T-helper 17 cell (primary cell): ENCODE measurements at places on chromosomes 7 and 10.

- no peak overlapping the region for H3K27ac ChIP-seq
- H3K27me3 ChIP-seq = no peaks in the 10 kb centered on the region
- no peak for DNase-seq
- H3K36me3 ChIP-seq = no peaks in the 10 kb centered on the region
Measured at GRCh38 chr10:3881622-3882021, 96.6 kb upstream of the KLF6 start.

GRCh38 chr7:5557920-5558401 lies 134.3 kb upstream of the TNRC18 start:
- no peaks in the 10 kb centered on the region for H3K36me3 ChIP-seq
- peaks cover 30% of the 10 kb centered on the region for H3K4me1 ChIP-seq
- peak overlapping the region; percentile 97 for H3K27ac ChIP-seq
- H3K27me3 ChIP-seq = peaks cover 4% of the 10 kb centered on the region

GRCh38 chr10:78771260-78771659 lies 297.5 kb upstream of the ZMIZ1 start:
- no peak overlapping the region for H3K4me3 ChIP-seq
- no peak overlapping the region for H3K27ac ChIP-seq
- DNase-seq = no peak
- H3K27me3 ChIP-seq = peaks cover 18% of the 10 kb centered on the region

DNA sequence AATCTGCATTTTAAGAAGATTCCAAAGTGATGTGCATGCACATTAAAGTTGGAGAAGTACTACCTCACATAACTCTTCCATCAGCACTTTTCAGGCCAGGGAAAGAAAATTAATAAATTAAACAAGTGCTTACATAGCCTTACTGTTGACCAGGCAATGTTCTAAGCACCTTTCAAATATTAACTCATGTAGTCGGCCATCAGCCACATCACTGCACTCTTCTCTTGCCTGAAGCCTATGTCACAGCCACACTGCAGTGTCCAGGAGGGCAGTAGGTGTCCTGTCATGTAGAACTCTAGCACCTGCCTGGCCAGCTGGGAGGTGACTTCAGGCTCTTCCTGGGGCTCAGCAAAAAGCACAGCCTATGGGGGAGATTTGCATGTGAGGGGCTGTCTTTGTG lies 71.5 kb downstream of the CDK1 start:
- H3K36me3 ChIP-seq = no peaks in the 10 kb centered on the region
- peaks cover 28% of the 10 kb centered on the region for H3K27me3 ChIP-seq
- no peak for DNase-seq
- no peaks in the 10 kb centered on the region for H3K4me1 ChIP-seq
- H3K27ac ChIP-seq = no peak overlapping the region

DNA sequence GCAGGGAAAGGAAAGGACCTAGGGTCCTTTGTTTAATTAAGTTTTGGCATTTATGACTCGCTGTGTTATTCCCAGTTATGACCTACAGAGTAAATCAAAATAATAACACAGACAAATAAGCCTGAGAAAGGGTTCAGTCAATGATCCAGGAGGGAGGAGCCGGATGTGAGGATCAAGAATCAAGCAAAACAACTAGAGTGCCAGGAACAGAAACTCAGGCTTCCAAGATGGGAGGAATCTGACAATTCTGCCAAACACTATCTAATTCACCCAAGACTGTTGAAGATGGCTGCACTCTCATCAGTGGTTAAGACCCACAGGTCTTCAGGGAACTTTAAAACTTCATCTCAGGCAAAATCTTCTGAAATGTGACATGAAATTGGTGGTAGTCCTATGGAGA lies 50.3 kb upstream of the PIP4K2A start:
- H3K27ac ChIP-seq = no peak overlapping the region
- peaks cover 8% of the 10 kb centered on the region for H3K27me3 ChIP-seq
- H3K4me1 ChIP-seq = no peaks in the 10 kb centered on the region
- H3K36me3 ChIP-seq = no peaks in the 10 kb centered on the region
- no peak overlapping the region for H3K4me3 ChIP-seq

- H3K4me3 ChIP-seq = no peak overlapping the region
- H3K27ac ChIP-seq = no peak overlapping the region
- H3K36me3 ChIP-seq = no peaks in the 10 kb centered on the region
- no peaks in the 10 kb centered on the region for H3K4me1 ChIP-seq
- DNase-seq = no peak
Measured at GRCh38 chr10:121460733-121461132, 137.5 kb downstream of the FGFR2 start.

GRCh38 chr7:138913783-138914182 lies 67.4 kb downstream of the KIAA1549 start:
- H3K27me3 ChIP-seq = peaks cover 66% of the 10 kb centered on the region
- H3K36me3 ChIP-seq = peaks cover 4% of the 10 kb centered on the region
- no peak overlapping the region for H3K4me3 ChIP-seq
- no peak for DNase-seq
- no peak overlapping the region for H3K27ac ChIP-seq

- H3K36me3 ChIP-seq = no peaks in the 10 kb centered on the region
- H3K4me3 ChIP-seq = no peak overlapping the region
Measured at GRCh38 chr7:123929107-123929506, 4.1 kb downstream of the SPAM1 start.

DNA sequence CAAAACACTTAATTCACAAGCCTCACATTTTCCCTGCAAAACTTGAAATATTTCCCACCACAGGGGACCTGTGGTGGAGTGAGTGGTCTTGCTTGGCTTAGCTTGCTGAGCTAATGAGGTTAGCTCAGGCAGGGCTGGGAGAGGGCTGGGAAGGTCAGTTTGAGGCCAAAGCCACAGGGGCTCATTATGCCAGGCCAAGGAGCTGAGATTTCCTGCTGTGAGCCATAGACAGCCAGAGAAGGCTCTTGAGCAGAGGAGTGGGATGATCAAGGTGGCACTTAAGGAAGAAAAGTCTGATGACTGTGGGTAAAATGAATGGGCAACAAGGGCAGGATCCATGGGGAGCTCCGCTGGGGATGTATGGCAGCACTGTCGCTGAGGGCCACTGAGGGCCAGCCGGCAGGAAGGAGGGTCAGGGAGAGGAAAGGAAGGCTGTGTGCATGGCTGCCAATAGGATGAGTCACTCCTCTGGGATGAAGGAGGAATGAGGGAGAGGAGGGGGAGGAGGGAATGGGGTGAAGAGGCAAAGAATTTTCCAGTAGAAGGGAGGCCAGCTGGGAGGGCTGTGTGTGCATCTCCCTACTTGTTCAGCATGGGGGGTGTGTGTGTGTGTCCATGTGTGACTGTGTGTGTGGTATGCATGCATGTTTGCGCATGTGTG lies 18.7 kb upstream of the ZNF488 start:
- H3K36me3 ChIP-seq = peaks cover 4% of the 10 kb centered on the region
- no peak overlapping the region for H3K27ac ChIP-seq
- peaks cover 56% of the 10 kb centered on the region for H3K27me3 ChIP-seq
- no peak for DNase-seq

DNA sequence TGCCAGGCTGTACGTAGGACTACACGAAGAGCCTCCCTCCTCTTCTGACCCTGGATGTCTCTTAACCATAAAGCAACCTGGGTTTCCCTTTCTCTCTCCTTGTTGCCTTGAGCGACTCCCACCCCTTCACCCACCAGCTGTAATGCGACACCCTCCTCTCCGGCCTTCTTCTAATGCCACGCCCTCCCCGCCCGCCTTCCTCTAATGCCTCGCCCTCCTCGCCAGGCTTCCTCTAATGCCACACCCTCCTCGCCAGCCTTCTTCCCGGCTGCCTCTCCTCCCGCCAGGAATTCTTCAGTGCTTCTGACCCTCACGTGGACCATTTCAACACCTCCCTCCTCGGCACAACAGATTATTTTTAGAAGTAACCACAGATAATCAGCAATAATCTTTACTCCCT lies 348.5 kb upstream of the SHH start:
- no peaks in the 10 kb centered on the region for H3K4me1 ChIP-seq
- H3K36me3 ChIP-seq = no peaks in the 10 kb centered on the region
- H3K27ac ChIP-seq = no peak overlapping the region
- no peak for DNase-seq

- H3K27me3 ChIP-seq = peaks cover 34% of the 10 kb centered on the region
- H3K4me1 ChIP-seq = peaks cover 15% of the 10 kb centered on the region
- no peak for DNase-seq
- H3K4me3 ChIP-seq = no peak overlapping the region
- no peak overlapping the region for H3K27ac ChIP-seq
Measured at GRCh38 chr7:140591180-140591902, 49.3 kb downstream of the DENND2A start.

DNA sequence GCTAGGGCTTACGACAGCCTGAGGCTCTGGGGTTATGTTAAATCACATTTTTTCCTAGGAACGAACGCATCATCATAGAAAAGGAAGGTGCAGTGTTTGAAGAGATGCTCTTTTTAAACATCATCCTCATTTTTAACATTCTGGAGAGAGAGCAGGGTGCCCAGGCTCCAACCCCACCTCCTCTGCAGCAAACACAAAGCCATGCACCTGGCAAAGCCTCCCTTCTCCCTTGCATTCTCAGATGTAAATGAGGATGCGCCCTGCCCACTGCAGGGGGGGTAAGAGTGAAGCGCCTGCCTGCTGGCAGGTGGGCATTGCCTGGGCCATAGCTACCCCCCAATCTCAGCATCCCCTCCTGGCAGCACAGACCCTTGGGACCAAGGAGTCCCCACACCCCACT lies 92.4 kb downstream of the PTPRN2 start:
- DNase-seq = no peak
- H3K27me3 ChIP-seq = peaks cover 9% of the 10 kb centered on the region
- peaks cover 6% of the 10 kb centered on the region for H3K4me1 ChIP-seq
- H3K27ac ChIP-seq = no peak overlapping the region

DNA sequence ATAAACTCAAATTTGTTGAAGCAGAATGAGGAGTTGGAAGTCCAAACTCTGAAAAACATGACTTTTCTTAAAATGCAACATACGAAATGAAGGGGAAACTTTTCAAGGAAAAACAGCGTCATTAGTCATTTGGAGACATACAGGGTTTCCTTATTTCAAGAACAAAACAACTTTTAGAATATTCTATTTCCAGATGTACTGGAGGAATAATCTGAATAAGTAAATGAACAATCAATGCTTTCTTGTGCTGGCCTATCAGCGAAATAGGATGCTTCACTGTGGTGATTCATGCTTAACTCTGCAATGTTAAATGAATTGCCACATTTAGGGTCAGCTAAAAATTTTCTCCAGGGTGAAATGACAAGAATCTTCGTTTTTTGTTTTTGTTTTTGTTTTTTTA lies 114.3 kb downstream of the SEMA3C start:
- H3K27ac ChIP-seq = no peak overlapping the region
- no peak for DNase-seq
- no peaks in the 10 kb centered on the region for H3K4me1 ChIP-seq
- H3K27me3 ChIP-seq = no peaks in the 10 kb centered on the region

DNA sequence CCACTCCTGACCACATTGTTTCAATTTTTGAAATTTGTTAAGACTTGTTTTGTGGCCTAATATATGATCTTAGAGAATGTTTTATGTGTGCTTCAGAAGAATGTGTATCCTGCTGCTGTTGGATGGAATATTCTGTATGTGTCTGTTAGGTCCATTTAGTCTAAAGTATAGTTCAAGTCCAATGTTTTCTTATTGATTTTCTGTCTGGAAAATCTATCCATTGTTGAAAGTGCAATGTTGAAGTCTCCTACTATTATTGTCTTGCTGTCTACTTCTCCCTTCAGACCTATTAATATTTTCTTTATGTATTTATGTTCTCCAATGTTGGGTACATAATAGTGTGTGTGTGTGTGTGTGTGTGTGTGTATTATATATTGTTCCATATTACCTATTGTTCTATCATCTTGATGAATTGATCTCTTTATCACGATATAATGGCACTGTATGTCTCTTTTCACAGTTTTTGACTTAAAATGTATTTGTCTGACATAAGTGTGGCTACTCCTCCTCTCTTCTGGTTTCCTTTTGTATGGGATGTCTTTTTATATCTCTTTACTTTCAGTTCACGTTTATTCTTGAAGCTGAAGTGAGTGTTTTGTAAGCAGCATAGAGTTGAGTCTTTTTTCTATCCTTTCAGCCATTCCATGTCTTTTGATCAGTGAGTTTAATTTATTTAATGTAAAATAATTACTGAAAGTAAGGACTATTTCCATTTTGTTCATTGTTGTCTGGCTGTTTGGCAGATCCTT lies 61.3 kb downstream of the AKR1D1 start:
- no peak overlapping the region for H3K4me3 ChIP-seq
- H3K4me1 ChIP-seq = no peaks in the 10 kb centered on the region
- peaks cover 20% of the 10 kb centered on the region for H3K27me3 ChIP-seq

- H3K4me3 ChIP-seq = no peak overlapping the region
- no peak for DNase-seq
- no peaks in the 10 kb centered on the region for H3K4me1 ChIP-seq
- peaks cover 2% of the 10 kb centered on the region for H3K36me3 ChIP-seq
- H3K27ac ChIP-seq = no peak overlapping the region
Measured at GRCh38 chr10:59945590-59945989, 39.2 kb upstream of the CCDC6 start.

DNA sequence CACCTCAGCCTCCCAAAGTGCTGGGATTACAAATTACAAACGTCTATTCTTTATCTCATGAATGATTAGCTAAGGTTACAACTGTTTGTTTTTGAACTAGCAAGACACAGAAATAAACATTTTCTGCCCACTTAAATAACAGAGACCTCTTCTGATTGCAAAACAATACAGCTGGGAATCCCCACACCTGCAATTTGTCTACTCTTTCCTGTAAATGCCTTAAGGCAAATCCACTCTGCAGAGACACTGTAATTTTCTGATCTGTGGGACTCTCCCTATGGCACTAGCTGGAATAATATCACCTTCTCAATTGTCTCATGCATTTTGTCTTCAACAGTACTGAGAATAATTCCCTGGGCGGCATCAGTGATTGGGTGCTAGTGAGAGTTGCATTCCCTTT lies 149.3 kb upstream of the FAM3C start:
- no peak overlapping the region for H3K4me3 ChIP-seq
- H3K27me3 ChIP-seq = no peaks in the 10 kb centered on the region
- H3K36me3 ChIP-seq = no peaks in the 10 kb centered on the region
- no peak for DNase-seq
- H3K27ac ChIP-seq = no peak overlapping the region

DNA sequence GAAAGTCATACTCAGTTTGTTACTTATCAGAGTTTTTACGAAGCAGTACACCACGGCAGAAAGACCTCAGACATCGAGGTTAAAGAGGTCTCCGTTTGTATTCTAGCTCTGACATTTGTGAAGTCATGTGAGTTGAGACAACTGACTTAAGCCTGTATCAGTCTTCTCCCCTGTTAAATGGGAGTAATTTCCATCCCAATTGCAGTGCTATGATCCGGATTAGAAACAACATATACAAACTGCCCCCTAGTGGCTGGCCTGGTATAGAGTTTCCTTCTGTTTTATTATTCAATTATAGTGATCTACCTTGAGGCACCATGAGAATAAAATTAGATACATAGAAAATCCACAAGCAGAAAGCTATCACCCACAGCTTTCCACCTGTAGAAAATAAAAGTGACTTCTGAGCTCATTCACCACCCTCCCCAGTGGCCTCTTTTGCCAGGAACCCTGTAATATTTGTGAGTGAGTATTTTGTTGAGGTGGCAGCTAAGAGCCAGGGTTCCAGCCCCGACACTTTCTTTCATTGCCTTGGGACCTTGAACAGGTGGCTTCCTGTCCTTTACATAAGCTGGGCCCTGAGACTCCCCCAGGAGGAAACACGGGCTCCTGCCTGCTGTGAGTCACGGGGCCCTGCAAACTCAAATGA lies 607.2 kb upstream of the MGMT start:
- no peak overlapping the region for H3K4me3 ChIP-seq
- DNase-seq = no peak
- no peak overlapping the region for H3K27ac ChIP-seq
- no peaks in the 10 kb centered on the region for H3K4me1 ChIP-seq
